ENCODE measurements at places on chromosomes 5 and 9.
A peak's percentile ranks its signal among the peaks of the same experiment; 100 is the strongest.

GRCh38 chr9:111527347-111527746 is 2.4 kb downstream of the ZNF483 start:
- no peak for DNase-seq

DNA sequence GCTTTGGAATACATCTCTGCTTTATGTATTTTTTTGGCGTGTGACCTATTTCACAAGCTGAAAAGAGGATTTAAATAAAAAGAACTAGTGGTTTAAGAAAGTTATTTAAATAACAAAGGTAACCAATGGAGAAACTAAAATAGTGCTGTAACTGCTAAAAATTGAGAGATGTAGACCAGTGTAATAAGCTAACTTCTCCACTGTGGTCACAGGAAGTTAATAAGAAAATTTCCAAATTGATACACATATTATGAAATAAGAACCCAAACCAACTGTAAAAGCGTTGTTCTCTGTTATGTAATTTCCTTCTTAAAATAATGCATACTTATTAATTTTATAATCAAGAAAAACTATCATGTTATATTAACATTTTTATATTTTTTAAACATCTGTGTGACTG is 29.1 kb upstream of the ZFAND5 start:
- peak; percentile 80 for DNase-seq

DNA sequence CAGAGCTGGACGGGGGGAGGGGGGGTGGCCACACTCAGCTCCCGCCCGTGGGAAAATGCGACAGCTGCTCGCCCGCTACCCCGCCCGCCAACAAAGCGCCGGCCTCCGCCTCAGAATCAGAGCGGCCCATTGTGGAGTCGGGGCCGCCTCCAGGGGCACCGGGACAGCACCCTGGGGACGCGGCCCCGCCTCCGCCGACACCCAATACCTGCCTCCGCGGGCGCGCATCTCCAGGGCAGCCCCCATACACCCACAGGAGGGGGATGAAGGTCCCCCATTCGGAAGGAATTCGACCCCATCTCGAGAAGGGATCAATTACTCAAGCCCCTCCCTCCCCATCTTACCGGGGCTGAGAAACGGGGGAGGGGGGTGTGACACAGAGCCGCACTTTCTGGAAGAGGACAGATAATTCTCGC is 1.3 kb downstream of the NOTCH1 start:
- DNase-seq = peak; percentile 36

GRCh38 chr5:30401479-30402058 is 791.9 kb upstream of the CDH6 start:
- peak; percentile 7 for DNase-seq

DNA sequence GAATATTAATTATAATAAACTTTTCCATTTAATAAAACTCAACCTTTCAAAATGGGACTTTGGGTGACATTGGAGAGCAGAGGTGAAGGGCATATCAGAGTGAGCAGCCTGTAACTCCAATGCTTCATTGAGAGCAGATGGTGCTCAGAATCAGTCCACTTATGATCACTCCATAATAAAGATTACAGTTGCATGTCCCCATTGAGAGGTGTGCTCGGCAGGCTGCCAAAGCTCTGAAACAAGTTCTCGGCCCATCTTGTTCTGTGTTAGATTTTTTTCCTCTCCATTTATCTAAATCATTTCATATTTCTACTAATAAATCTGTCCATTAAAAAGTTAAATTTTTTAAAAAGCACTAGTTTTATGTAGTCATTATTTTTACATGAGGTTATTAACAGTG is 1786.4 kb upstream of the WWC1 start:
- DNase-seq = no peak

GRCh38 chr9:133306242-133307204 is 29.5 kb downstream of the SURF6 start:
- no peak for DNase-seq

- DNase-seq = no peak
Measured at GRCh38 chr5:143030349-143030748, 260.2 kb downstream of the ARHGAP26 start.

DNA sequence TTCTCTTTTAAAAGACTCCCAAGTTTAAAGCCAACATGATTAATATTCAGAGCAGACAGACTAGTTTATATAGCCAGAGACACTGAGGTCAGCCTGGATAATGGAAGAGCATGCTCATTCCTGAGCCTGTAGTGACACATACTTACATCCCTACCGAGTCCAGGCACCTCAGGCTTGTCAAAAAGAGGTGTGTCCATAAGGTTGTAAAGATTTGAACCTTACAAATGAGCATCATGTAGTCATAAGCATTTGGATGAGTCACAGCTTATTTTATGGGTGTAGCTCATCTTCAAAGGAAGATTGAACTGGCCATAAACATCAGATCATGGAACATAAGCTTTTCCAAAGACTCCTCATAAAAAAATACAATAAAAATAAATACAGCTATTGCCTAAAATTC is 333.5 kb downstream of the EFNA5 start:
- no peak for DNase-seq

DNA sequence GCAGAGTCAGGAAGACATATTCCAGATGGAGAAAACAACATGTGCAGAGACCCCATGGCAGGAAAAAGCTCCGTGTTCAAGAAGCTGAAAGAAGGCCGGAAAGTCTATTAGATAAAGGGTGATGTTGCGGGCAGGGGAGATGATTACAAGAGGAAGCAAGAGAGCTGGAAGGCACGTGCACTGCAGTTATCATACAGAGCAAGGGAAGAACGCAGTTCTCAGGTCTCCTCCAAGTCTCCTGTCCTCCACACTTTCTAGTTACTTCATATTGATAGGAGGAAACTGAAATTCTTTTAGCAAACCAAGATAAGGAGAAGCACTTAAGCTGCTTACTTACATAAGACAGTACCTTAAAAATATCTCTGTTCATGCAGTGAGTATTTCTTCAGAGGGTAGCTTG is 58.3 kb upstream of the PLPP6 start:
- DNase-seq = no peak

DNA sequence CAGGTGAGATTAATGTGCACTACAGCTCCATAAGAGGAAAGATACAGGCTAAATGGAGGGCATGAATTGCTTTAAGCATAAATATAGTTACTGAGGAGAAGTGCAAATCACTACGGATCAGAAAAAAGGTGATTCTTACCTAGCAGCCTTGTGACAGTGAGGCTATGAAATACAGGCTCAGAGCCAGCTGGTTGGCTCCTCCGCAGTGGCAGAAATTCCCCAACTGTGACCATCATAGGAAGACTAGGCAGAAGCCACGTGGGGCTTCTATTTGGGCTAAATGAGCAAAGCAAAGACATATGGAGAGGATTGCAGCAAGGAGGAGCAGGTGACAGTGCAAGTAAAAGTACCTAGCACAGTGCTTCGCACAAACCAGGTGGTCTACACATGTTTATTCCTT is 40.5 kb downstream of the CDO1 start:
- DNase-seq = no peak

GRCh38 chr5:7659420-7659819 is 191.5 kb downstream of the CFAP90 start:
- DNase-seq = no peak

DNA sequence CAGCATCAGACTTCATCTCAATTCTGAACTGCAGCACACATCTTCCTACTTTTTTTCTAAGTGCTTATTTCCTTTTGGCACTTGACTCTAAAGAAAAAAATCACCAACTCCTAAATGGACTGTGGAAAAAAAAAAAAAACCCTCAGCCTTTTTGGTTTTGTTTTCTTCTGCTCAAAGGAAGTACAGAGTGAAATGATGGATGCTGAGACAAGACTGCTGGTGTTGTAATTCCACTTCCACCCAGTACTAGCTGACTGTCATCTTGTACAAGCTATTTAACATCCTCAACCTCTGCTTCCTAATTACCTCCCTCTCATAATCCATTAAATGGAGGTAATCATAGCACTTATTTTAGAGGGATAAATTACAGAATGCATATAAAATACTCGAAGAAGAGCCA is 171.5 kb upstream of the GNA14 start:
- peak; percentile 43 for DNase-seq

GRCh38 chr9:133280392-133280791 is 5.4 kb upstream of the ABO start:
- DNase-seq = no peak

DNA sequence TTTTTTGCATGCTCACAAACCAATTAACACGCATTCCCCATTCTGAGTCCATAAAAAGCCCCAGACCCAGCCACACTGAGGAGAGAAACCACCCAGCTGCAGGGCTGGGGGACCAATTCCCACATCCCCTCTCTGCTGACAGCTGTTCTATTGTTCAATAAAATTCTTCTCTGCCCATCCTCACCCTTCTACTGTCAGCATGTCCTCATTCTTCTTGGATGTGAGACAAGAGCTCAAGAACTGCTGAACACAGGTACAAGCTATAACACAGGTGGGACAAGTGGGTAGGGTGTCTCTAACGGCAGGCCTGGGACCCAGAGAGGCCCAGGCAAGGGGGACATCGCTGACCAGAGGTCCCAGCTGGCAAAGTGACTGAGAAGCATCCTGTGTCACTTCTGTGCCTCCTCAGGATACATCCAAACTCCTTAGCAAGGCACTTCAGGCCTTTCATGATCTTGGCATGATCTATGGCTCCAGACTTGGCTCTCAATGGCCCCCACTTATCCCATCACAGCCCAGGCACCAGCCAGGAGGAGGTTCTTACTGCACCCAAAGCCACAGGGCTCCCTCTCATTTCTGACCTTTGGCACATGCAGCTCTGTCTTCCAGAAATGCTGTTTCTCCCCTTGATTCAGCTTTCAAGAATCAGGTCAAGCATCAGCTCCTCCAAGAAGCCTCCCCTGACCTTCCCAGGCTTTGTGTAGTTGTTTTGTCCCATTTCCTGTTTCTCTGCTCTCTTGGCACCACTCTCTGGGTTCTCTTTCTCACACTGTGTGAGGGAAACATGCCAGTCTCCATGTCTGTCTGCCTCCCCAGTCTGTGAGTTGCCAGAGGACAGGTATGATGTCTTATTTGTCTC is 7.3 kb upstream of the ALDH1B1 start:
- no peak for DNase-seq

GRCh38 chr9:95971815-95972214 is 96.3 kb downstream of the ERCC6L2 start:
- no peak for DNase-seq

GRCh38 chr5:149412783-149413476 is 33.8 kb upstream of the IL17B start:
- no peak for DNase-seq

GRCh38 chr9:10208691-10209069 is 404.1 kb downstream of the PTPRD start:
- no peak for DNase-seq

DNA sequence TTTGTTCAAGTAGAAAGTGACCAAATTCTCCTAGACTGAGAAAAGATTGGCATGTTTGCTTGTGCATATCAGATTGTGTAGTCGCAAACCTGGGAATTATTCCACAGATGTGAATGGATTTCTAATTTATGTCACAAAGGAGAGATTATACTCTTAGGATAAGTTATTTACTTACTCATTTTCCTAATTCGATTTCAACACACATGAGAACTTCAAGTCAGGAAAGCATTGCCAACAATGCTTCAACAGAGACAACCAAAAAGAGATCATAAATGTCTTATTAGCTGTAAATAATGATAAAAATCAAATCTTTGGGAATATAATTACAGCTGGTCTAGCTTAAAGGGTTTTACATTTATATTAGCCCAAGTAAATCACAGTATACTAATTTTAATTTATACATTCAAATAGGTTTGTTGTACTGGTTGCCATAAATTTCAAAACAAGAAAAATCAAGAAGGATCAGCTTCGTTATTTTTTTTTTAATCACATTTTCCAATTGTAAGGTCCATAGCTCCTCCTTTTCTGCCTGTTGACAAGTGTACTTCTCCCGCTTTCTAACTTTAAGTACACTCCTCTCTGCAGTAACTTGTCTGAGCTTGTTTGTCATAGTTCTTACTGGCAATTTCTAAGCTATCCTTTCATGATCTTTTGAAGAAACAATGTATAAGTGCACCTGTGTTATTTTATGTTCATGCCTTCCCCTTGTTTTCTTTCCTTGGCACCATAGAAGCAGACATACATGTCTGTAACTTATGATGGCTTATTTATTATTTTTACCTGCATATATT is 246.6 kb downstream of the DEPDC1B start:
- no peak for DNase-seq

GRCh38 chr5:13357929-13358328 is 586.6 kb downstream of the DNAH5 start:
- DNase-seq = no peak

GRCh38 chr5:42898760-42899159 is 87.1 kb upstream of the SELENOP start:
- DNase-seq = no peak

- DNase-seq = no peak
Measured at GRCh38 chr5:93141969-93142368, 439.1 kb downstream of the NR2F1-AS1 start.

DNA sequence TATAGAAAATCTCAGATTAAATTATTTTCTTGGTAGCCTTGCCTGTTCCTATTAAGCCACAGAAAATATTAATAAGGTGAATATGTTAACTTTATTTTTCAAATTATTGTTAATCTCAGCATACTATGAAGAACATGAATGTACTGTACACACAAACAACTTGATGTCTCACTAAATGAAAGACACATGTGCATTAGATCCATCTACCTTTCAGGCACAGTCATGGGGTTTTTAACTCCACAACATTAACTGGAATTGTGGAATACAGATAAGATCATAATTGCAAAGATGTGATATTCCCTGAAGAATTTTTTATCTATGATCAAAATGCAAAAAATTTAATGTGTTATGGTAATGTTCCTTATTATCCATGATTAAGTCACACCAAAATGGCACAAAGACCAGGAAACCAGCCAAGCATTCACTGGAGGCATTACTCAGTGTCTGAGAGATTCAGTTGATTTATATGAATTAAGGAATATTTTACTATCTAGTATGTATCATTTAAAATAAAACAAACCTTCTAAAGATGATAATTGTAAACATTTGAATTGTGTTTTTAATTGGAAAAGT is 150.0 kb upstream of the VCAN start:
- no peak for DNase-seq

- no peak for DNase-seq
Measured at GRCh38 chr5:16695779-16696178, 79.0 kb upstream of the RETREG1 start.

DNA sequence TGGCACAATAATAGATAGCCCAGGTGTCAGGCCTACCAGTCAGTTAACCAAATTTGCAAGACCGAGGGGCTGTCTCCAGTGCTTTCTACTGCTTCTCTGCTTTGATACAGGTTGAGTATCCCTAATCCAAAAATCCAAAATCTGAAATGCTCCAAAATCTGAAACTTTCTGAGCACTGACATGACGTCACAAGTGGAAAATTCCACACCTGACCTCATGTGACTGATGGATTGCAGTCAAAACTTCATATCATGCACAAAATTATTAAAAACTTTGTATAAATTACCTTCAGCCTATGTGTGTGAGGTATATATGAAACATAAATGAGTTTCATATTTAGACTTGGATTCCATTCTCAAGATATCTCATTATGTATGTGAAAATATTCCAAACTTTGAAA is 213.5 kb upstream of the PANK3 start:
- no peak for DNase-seq
